ENCODE measurements at places on chromosomes 7 and 10.

DNA sequence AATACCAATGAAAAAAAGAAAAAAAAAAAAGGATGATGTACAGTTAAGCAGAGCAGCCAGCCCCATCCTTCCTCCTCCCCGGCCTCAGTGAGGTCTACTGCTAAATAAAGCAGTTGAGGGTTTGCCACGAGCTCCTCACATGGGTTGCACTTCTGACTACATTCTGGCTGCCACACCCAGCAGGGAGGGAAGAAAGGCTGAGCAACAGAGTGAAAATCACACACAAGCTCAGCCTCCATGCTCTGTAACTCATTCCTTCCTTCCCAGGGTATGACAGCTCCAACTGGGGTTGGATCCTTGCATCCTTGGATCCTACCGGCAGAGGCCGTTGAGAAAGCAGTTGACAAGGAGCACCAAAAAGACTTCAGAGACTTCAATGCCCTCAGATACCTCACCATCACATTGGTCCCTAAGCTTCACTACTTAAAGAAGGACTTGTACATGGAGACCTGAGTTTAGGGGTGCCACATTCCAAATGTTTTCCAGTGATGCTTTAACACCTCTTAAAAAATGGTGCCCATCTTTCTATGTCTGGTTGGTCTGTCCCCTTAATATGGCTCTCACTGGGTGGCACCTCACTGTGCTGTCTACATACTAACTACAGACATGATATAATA lies 52.9 kb upstream of the PIK3CG start:
- DNase-seq: no peak

- DNase-seq: peak; percentile 80
Observed at GRCh38 chr7:27808626-27809025, 68.7 kb downstream of the TAX1BP1 start.

DNA sequence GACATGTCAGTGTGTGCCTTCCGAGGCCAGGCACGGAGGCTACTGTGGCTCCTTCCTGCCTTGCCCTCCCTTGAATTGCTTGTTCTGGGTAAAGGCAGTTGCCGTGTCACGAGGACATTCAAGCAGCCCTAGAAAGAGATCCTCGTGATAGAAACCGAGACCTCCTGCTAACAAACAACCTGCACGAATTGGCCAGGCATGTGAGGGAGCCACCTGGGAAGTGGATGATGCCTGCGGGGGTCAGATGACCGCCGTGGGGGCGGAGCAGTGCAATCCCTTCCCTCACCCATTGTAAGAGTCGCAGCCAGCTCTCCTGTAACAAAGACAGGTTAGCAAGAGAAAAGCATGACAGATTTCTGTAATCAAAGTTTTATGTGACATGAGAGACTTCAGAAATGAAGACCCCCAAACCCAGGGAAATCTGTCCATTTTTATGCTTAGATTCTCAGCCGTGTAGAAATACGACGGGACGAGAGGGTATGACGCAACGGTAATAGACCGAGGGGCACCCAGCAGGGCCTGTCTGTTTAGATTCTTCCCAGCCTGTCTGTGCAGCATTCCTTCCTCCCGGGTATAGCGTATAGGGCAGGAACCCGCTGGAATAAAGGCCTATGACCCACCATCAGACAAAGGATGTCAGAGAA lies 241.7 kb downstream of the GATA3 start:
- no peak for DNase-seq

DNA sequence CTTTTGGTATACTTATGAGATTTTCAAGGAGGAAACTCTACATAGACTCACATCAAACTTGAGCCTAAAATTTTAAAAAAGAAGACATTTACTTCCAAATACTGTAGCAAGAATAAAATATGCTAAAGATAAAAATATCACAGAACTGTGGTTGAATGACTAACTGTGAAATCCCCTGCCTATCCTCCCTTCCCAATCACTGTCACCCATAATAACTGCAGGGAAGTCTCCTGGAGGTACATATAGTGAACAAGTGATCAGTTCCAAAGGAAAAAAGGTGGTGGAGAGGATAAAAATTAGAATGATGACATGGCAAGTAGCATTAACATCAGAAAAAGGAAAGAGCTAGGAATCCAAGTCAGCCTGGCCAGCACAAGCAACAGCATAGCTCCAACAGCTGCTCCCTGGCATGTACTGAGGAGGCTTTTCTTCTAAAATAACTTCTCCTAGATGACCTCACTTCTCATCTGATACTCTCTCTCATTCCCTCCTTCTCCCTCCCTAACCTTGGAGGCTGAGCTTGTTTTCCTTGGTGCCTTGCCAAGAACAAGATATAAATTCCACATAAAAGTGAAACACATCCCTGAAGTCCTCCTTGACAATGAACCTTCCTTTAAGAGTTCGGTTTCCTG lies 124.0 kb downstream of the IQUB start:
- DNase-seq: no peak

DNA sequence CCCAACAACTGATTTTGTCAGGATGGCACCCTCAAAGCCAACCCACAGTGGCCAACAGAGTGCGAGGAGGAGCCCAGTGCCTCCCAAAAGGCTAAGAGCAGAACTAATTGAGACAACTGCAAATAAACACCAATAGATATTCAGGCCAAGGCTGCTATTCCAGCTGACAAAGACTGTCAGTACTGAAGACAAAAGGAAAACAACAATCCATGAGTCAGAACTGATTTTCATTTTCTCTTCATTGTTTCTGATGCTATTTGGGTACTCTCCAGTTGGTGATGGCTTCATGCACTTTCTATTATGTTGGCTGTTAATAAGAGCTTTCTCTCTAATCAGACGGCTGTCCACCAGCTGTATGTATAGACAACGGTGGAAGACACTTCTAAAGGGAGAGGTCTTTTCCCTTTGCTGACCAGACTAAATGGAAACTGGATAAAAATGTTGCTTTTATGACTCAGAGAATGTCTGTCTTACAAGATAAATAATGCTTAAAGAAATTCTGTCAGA lies 515.9 kb downstream of the PARD3 start:
- peak; percentile 23 for DNase-seq

- peak; percentile 42 for DNase-seq
Observed at GRCh38 chr10:61452655-61453641, at the start of gene TMEM26. Gene TMEM26 (minus strand): TSS chr10:61453381. CDS start chr10:61453081, 300 bp downstream.

DNA sequence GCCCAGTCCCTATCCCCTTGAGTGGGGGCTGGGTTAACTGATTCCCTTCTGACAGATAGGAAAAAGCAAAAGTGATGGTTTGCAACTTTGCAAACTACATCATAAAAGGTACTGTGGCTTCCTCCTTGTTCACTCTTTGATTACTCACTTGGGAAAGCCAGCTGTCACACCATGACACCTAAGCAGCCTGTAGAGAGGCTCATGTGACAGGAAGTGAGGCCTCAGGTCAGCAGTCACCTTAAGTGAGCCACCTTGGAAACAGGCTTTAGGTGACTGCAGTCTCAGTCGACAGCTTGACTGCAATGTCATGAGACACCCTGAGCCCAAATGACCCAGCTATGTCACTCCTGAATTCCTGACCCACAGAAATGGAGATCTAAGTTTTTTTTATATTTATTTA lies 4.3 kb upstream of the CHCHD2 start:
- no peak for DNase-seq

GRCh38 chr10:5905854-5906507 lies 15.9 kb downstream of the FBH1 start:
- no peak for DNase-seq

DNA sequence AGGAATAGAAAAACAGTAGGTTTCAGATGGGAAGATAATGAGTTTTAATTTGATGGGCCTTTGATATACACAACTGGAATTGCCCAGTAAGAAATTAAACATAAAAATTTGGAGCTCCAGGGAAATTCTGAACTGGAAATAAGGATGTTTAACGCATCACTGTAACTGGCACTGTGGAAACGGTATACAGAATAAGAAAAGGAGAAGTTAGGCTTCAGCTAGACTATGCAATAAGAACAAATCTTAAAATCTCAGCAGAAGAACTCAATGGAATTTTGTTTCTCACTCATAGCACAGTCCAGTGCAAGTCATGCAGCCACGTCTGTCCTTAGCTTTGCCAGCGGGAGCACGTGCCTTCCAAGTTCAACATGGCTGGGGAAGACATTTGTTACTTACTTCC lies 52.9 kb upstream of the FGL2 start:
- no peak for DNase-seq

DNA sequence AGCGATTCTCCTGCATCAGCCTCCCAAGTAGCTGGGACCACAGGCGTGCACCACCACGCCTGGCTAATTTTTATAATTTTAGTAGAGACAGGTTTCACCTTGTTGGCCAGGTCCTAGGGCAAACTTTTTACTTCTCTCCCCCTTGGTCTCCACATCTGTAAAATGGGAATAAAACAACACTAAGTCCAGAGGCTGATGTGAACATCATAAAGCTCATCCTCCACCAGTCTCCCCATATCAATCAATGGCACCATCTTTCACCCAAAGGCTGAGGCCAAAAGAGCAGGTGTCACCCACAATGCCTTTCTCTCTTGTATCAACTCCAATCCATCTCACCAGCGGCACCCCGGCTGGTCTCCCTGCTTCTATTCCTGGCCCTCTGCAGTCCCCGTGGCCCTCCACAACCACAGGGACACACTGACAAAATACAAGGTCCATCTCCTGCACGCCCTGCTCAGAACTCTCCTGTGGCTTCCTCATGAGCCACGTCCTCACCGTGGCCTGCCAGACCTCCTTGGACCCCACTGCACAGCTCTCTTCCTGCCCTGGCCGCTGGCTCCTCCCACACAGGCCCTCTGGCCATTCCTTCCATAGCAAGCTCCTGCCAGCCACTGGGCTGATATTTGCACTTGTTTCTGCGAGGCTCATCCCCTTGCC lies 179.0 kb downstream of the FAM107B start:
- DNase-seq: no peak

DNA sequence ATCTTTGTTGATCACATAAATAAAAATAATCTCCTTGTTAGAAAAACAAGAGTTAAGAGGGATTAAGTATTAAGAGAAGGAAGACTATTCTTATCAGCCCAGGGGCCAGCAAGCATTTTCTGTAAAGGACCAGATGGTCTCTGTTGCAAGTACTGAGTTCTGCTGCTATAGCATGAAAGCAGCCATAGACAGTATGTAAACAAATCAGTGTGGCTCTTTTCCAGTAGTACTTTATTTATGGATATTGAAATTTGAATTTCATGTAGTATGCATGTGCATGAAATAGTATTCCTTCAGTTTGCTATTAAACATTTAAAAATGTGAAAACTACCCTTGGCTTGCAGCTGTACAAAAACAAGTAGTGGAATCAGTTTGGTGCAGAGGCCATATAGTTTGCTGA lies 81.7 kb downstream of the STK31 start:
- no peak for DNase-seq

GRCh38 chr7:73308665-73309214 lies at the start of gene NSUN5:
Gene NSUN5 (minus strand): TSS chr7:73308826. CDS start chr7:73308790, 36 bp downstream.
- DNase-seq: peak; percentile 70

Data from HCEC 1CT (cell line).